Skeletal muscle cell (primary cell): ENCODE measurements at places on chromosomes 7 and 10.

DNA sequence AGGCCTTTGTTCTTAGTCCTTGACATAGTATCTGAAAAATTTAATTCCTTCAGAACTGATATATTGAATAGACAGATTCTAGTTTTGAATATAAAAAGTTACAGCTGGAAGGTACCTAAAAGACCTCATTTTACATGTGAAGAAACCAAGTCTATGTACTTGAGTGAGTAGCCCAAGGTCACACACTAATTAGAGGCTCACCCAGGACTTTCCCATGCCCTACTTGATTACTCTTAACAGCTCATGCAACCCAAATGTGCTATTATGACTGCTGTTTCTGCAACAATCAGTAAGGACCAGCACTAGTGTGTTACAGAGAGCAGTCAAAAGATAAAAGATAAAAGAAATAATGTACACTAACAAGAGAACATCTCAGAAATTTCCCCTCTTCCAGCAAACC, 40.7 kb upstream of the BET1 start:
- DNase-seq = no peak

GRCh38 chr10:98673171-98673782, 226.5 kb upstream of the HPS1 start:
- no peak for DNase-seq

GRCh38 chr7:25187932-25188331, 40.4 kb downstream of the NPVF start:
- DNase-seq = no peak

GRCh38 chr10:22429146-22429545, 83.8 kb downstream of the SPAG6 start:
- no peak for DNase-seq

GRCh38 chr7:68187532-68187931, 1190.9 kb downstream of the TYW1 start:
- DNase-seq = no peak

GRCh38 chr7:108415821-108416536, 40.3 kb downstream of the NRCAM start:
- peak; percentile 39 for DNase-seq

- no peak for DNase-seq
Measured at GRCh38 chr7:119177863-119178262, 953.4 kb downstream of the ANKRD7 start.

DNA sequence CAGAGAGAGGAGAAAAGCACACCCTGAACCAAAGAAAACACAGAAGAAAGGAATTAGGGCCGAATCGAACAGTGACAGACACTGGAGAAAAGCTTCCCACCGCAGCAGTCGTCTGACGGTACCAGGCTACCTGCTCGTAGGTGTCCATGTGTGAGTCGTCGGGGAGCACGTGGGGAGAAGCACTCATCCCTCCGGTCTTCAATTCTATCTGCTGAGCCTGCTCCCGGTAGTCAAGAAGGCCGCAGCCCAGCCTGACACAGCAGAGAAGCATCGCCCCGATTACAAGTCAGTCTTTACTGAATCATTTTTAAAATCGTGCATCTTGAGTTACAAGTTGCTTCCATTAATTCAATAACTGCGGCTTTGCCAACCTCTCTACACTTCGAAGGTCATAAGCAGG, 24.5 kb downstream of the PITRM1 start:
- DNase-seq = no peak

DNA sequence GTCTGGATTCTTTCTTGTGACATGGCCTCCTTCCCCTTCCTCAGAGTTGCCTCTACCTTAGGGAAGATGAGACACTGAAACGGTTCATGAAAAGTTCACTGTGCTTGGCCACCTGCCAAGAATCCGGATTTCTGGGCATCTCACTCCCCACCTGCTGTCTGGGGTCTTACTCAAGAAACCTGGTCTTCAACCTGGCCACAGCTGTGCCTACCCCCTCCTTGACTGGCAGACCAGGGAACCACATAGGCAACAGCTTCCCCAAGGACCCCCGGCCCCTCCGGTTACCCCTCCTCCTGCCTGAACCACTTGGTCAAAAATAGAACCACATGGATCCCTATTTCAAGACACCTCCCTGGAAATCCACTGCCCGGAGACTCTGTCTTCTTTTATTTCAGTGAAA, 58.7 kb upstream of the NANOS1 start:
- DNase-seq = no peak

DNA sequence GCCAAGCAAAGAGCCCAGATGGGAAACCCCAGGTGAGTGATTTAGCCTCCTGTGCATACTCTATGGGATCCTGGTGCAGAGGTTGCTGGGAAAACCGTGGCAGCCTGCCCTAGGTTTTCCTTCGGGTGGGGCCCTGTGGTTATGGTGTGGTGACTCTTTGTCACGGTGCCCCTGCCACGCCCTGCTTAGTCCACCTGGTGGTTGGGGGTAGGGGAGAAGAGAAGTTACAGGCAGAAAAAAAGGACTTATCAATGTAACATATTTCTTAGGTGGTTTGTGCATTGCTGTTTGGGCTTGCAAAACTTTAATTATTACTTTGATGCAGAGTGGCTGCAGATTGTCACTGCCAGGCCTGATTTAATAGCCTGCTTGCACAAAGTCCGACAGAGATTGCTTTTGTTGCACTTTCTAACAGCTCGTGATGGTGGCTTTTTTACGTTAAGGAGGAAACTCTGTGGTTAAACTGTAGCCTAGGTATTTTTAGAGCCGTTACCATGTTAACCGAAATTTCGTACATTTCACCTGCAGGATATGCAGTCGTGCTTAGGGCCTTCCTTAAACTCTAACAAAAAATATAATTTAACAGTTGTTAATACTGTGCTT, 197.4 kb downstream of the RNLS start:
- no peak for DNase-seq

- DNase-seq = no peak
Measured at GRCh38 chr10:70558871-70559810, 43.4 kb downstream of the PRF1 start.

DNA sequence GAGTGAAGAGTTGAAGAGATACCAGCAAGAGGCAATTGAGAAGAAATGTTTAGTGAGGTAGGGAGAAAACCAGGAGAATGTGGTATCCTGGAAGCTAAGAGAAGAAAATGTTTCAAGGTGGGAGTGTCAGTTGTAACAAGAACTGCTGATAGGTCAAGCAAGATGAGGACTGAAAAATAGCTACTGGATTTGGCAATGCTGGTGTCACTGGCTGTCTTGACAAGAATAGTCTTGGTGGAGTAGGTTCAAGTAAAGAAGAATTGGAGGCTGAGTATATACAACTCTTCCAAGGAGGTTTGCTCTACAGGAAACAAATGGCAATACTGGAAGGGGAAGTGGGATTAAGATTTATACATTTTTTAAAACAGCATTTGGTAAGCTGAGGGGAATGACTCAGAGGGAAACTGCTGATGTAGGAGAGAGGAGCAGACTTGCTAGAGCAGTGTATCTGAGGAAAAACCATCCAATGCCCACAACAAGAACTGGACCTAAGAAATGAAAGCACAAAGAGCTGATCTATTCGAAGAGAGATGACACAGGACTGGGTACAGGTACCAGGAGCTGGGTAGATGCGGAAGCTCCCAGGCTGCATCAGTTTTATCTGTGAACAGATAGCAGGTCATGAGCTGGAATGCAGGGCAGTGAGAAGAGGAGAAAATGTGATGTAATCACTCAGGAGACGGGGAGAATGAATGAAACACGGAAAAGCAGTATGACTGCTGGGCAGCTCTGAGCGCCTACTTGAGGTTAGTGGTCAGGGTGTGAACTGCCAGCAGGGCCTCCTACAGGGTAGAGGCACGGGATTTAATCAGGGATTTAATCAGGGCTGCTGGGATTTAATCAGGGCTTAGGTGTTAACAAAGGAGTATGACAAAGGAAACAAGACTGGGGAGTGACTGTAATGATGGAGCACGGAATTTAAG, 34.5 kb downstream of the FAM25A start:
- DNase-seq = peak; percentile 18

DNA sequence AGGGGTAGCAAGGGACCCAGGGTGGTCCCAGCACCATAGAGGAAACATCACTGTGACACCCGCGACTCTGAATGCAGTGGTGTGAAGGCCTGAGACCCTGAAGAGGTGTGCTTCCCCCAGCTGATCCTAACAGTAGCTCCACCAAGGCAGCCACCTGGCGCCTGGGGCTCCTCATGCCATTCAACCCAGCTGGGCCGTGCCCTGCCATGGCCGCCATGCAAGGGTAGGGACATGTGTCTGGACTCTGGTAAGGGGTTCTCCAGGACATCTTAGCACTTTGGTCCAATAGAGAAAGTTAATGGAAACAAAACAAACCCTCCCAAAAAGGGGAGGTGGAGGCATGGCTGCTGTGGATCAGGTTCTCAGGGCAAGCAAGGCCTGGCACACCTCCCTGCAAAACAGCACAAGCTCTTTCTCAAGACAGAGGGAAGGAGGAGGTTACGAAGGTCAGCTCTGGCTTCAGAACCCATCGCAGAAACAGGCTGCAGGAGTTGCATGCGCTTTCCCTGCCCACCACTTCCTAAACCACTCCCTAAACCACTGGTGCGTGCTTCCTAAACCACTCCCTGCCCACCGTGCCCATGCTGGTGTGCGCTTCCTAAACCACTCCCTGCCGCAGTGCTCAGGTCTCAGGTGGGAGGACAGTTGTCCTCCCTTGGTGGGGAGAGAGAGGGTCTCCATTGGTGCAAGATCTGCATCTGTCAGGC, 108.7 kb downstream of the LARP4B start:
- no peak for DNase-seq

GRCh38 chr10:14489522-14490177, 158.9 kb upstream of the FRMD4A start:
- DNase-seq = no peak

DNA sequence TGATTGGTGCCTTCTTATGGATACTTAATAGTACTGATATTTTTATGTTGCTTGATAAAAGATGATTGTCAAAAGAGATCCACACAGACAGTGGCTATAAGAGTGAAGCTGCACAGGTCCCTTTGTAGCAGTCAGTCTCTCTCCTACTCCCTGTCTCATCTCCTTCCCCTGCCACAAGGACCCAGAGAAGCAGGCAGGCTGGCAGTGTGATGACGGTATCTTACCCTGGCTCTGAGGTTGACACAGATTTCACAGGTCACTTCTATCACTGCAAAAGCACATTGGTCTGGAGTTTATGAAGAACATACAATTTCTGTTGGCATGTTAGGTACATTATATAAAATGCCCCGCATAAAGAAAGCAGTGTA, 64.4 kb upstream of the AHR start:
- no peak for DNase-seq

DNA sequence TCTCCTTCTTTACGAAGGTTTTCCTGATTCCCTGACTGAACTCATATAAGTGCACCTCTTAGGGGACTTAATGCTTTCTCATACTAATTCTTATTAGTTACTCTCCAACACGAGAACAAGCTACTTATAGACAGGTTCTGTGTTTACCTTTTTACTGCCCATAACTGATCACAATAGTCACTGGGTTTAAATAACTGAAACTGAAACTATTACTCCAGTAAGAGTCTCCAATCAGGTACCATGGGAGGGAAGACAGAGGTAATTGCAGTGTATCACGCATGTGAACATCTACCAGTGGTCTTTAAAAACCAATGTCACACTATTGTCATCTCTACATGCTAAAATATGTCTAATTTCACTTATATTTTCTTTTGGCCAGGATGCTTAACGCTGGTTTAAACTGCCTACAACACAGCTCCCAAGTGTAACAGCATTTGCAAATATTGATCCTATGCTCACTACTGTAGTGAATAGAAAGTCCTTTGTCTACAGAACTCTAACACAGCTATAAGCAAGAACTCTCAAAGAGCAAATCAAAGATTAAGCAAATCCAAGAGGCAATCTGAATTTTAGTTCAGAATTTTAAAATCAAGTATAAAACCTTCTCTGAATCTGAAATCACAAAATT, 3.6 kb downstream of the GDI2 start:
- no peak for DNase-seq
